NCI-H1436 treated with DMSO at 0.1 percent for 48 hours (cell line): ENCODE measurements at places on chromosomes 3 and 15.

GRCh38 chr15:76181705-76182107 is 121.9 kb downstream of the TMEM266 start:
- no peak for DNase-seq

- DNase-seq = no peak
These were observed 86.5 kb upstream of the PRR23E start for GRCh38 chr3:127106456-127106855.

- no peak for DNase-seq
These were observed 5.8 kb downstream of the GOLGA6L2 start for GRCh38 chr15:23441204-23441603.

DNA sequence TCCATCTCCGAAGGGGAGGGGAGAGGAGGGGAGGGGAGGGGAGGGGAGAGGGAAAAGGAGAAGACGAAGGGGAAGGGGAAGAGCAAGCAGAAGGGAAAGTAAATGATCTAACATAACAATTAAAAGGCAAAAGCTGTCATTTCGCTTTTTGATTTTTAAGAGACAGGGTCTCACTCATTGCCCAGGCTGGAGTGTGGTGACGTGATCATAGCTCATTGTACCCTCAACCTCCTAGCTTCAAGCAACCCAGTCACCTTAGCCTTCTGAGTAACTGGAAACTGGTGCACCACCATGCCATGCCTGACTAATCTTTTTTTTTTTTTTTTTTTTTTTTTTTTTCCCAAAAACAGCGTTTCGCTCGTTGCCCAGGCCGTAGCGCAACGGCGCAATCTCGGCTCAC is 22.6 kb downstream of the ADAM10 start:
- DNase-seq = no peak

- DNase-seq = no peak
These were observed 32.9 kb downstream of the PIK3CA start for GRCh38 chr3:179181021-179181472.

GRCh38 chr3:133887074-133887802 is 8.4 kb downstream of the RAB6B start:
- DNase-seq = no peak

DNA sequence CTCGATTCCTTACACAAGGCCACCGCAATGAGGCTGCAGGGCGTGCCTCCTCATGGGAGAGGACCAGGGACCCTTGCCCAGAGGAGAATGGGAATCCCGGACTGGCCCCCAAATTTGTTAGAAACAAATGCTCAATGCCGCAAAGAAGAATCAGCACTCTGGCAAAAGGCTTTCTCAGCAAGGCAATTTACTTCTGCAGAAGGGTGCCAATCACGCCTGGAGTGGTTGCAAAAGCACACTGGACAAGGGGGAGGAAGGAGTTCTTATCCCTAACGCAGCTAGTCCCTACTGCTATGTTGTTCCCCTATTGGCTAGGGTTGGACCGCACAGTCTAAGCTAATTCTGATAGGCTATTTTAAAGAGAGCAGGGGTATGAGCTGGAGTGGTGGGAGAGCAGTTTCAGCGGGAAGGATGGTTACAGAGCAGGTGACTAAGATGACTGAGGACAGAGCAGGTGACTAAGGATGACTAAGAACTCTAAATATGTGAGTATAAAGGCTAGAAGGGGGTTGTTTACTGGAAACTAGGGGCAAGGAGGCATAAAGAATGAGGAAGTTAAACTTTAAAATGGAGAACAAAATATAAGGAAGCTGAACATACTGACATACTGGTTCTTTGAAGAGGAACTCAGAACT is 48.5 kb downstream of the KATNBL1 start:
- no peak for DNase-seq

GRCh38 chr3:178170698-178171535 is 365.3 kb upstream of the KCNMB2 start:
- DNase-seq = no peak

- DNase-seq = no peak
These were observed 175.3 kb downstream of the ABHD5 start for GRCh38 chr3:43865887-43866528.

DNA sequence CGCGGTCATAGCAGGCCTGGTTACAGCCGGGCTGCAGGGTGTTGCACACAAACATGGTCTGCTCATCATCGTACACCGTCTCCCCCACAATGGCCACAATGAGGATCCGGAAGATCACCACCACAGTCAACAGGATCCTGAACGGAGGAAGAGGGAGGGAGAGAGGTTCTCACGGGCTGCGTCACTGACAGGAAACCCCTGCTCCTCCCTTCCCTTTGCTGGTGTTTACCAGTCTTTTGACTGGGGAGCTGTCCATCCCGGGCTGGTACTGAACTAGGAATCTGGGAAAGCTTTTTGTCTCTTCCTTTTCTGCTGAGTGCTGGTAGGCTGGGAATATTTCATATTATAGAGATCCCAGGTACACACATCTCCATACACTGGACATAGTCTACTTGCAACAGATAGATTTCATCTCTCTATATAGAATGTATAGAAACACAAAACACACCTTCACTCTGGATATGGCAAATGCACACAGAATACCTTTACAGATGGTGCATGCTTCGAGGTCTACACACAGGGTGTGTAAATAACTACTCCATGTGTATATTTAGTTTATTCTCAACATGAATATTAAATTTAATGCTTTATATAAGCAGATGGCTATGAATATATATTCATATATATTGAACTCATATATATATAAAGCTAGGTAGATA is 1.4 kb downstream of the GJD2 start:
- no peak for DNase-seq

DNA sequence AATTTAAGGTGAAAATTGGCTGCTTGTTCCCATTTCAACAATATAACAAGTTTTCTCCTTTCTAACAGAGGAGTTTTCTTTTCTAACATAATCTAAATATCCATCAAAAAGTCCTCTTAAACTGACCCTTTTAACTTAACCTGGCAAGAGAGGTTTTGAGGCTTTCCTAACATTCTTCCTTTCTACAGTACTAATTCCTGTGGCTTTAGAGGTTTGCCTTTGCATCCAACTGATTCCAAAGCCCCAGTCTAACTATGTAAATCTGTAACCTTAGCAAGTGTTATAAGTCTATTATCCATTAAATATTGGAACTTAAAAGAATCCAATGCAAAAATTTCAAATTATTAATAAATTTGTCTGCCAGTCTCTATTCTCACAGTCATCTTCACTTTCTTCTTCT is 134.1 kb downstream of the ISL2 start:
- DNase-seq = no peak

GRCh38 chr15:57259568-57260040 is 116.7 kb upstream of the CGNL1 start:
- DNase-seq = peak; percentile 99

DNA sequence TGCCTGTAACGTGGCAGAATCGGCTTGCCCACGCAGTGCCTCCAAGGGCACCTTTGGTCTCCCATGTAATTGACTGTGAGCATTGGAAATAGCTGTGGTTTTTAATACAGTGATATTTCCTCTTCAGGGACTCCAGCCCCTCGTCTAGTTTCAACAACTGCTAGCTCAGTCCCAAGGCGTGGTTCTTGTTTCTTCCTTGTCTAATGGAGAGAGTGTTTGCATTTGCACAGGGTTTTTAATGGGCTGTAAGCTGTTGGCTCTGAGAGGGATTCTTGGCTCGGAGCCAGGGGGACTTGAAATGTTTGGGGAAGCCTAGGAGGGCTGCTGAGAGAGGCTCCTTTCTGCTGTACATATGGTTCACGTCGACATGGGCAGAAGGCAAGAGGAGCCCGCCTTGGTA is 86.2 kb downstream of the THSD4 start:
- DNase-seq = peak; percentile 86

DNA sequence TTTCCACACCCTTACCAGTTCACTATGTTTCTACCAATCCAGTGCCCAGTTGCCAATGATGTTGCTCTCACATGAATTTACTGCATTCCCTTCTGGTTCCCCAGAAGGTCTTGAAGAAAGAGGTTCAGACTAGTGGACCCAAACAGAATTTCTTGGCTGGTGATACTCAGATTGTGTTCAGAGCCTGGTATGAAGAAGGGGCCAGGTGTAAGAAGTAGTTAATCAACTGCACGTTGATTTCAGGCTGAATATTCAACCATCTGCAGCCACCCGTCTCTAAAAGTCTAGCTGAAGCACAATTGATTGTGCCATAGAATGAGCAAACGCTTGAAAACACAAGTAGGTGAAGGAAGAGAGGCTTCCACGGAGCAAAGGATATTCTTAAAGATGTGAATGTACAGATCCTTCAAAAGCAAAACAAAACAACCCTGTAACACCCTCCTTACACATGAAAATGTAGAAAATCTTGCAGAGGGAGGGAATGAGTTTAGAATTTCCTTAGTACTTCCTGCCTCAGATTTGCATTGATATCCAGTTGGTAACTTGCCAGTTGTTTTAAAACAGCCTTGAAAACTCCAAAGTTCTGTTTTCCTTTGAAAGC is 4.7 kb downstream of the RBMS3 start:
- no peak for DNase-seq

DNA sequence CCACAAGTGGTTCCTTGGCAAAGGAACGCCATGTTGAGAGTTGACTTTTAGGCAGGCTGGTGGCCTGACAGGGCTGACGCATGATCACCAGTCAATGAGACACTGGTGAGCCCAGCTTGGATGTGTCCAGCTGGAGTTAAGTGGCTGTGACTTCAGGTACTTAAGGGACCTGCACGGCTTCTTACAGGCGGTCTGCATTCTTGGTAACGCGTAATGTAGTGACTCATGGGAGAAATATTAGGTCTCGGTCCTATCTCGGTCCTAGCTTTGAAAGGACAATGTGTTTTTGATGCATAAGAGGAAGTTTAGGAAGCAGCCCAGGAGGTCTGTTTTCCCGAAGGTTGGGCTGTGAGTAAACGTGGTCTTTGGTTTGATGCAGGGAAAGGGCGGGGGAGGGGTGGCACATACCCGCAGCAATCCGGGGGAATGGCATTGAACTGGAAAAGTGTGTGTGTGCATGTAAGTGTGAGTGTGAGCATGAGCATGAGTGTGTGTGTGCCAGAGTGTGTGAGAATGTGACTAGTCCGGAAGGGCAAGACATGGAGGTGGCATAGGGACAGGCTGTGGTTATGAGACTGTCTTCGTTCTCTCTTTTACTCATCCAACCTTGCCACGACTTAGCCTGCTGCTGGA is 55.3 kb downstream of the FAM43A start:
- DNase-seq = no peak

DNA sequence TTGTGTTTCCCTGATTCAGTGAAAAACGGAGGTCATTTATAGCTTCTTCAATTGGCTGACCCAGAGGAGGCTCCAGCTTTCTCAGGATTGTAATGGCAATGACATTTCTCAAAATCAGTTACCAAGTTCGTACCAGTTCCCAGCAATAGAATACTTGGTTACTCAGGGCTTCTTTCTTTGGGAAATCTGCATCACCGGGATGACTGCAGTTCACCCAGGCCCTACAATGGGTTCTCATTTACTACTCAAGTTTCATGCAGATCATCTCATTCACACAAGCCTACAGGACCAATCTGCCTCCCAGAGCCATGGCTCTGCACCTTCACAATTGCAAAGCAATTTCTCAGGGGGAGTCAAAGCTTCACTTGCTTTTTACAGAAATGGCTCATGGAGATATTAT is 109.6 kb downstream of the FHIT start:
- DNase-seq = no peak

DNA sequence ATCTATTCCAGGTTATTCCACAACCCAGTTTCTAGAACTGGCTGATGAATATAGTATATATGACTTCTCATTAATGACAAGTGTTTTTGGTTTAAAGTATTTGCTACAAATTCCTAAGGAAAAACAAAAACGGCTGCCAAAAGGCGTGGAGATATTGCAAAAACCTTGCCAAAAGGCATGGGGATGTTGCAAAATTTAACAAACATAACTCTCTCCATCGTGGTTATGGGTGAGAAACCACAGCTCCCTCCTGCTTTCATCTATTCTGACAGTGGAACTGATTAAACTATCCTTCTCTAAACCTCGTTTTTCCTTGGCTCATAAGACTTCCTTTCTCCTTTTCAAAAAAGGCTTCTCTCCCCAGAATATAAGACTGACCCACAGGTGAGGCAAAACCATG is 342.0 kb upstream of the PDZRN3 start:
- DNase-seq = no peak

DNA sequence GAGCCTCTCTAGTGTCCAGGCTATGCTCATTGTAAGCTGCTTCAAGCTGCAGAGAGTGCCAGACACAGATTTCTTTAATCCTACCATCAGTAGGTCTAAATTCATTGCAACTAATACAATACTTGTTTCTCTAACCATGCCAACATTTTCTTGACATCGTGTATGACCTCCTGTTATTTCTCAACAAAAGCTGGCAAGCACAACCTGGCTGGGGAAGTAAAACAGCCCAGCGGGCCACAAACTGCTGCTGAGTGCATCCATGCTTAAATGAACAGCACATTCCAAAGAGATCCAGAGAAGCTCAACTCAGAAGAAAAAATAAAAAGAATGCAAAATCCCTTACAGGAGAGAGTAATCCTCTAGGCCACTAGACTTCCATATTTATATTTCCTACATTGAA is 36.5 kb downstream of the GMNC start:
- DNase-seq = no peak

GRCh38 chr3:138747225-138747624 is 87.5 kb downstream of the PIK3CB start:
- DNase-seq = no peak

DNA sequence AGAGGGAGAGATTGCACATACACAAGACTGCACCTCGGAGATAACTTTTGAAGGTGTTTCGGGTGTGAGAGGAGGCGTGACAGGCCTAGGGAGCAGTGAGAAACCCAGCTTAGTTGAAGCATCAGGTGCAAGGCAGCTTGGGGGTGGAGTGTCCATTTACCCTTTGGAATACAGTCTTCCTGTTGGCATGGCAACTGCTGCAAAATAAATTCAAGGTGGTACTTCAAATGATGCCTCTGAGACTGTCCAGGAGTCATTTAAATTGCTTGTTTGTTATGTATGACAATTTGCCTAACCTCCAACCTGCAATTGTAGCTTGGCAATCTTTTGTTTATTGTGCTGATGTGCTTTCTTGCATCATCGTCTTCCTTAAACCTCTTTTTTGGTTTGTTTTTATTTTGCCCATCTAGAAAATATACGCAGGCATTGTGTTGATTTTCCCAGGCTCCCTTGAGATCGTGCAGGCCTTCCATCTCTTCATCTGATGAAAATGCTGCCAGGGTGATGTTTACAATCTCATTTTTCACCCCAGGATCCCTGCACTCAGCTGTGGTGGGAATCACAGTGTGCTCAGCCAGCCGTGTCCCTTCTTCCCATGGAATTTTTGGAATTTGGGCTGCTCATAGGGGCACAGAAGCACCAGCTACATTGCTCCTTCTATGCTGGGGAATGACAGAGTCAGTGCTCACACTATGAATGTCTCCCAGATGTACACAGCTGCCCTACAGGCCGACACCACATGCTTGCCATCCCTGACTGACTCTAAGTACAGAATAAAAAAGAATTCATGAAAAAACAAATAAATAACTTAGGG is 583.1 kb upstream of the CFAP20DC start:
- no peak for DNase-seq

GRCh38 chr15:63454503-63455211 is 49.7 kb upstream of the USP3 start:
- no peak for DNase-seq

DNA sequence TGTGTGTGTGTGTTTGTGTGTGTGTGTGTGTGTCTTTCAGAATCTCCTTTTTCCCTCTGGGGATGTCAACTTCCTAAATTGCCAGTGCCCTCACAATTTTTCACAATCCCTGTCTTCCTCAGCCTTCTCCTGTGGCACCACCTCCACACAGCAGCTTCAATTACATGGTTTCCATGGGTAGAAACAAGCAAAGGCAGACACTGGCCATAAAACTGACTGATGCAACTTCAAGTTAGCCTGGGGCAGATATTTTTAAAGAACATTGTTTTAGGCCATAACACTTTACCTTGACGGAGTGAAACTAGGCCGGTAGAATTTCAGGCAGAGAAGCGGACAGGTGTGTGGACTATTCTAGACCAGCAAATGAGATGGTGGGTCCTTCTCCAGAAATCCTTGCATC is 405.8 kb upstream of the SUCLG2 start:
- DNase-seq = no peak
